Stimulated activated CD8-positive, alpha-beta memory T cell treated with anti-CD3 and anti-CD28 coated beads, Interleukin-2, amount 100 ng/mL, for 1 hour (primary cell): ENCODE measurements at places on chromosomes 7 and 10.

GRCh38 chr10:88347022-88347421 is 236.1 kb downstream of the RNLS start:
- DNase-seq, result no peak

DNA sequence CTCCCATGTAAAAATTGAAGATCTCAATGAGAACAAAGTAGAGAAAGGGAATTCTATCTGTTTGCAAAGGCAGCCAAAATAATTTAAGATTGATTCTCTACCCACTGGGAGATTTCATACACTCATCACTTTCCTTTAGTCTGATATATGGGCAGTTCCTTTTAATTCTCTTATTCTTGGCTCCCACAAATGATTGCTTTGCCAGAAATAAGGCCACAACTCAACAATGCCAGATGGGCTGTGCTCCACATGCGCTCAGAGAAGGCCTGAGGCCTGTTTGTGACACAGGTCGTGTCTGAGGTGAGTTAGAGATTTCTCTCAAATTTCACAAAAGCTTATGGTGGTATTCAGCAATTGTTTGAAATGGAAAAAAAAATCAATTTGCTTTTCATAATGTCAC is 501.9 kb upstream of the SEMA3D start:
- no peak for DNase-seq

GRCh38 chr7:114789871-114790311 is 132.0 kb upstream of the MDFIC start:
- DNase-seq, result no peak

GRCh38 chr10:78847485-78847884 is 221.3 kb upstream of the ZMIZ1 start:
- DNase-seq, result no peak

GRCh38 chr10:74174521-74174920 is 23.5 kb downstream of the ADK start:
- no peak for DNase-seq

- no peak for DNase-seq
Measured at GRCh38 chr10:8056378-8056777, 1.9 kb downstream of the GATA3 start.

DNA sequence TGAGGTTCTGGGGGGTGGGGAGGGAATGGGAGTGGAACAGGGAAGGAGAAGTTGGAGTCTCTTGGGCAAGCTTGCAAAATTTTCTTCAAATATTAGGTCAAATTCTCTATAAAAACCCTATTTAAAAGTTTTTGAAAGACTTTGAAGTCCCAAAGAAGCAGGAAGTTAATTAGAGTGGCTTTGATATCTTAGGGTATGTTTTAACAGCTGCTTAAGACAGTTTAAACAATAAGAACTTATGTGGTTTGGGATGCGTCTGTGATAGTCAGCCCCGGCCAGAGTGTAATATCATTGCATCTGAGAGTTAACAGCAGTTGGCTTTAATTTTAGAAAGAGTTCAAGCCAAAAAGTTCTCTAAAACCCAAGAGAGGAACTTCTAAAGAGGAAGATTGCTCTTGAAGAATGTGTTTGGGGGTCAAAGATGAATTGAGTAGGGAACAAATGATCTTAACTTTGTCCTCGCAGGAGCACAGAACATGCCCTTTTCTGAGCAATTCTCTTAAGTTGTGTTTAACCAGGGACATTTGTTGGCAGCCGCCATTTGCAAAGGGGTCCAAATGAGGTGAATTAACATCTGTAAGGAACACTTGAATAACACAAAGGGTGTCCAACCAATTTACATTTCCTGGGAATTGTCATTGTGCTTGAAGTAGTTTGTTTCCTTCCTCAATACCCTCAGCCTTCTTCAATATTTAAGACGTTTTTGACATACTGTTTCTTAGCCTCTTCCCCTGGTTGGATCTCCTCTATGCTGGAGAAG is 182.4 kb downstream of the PTEN start:
- no peak for DNase-seq

DNA sequence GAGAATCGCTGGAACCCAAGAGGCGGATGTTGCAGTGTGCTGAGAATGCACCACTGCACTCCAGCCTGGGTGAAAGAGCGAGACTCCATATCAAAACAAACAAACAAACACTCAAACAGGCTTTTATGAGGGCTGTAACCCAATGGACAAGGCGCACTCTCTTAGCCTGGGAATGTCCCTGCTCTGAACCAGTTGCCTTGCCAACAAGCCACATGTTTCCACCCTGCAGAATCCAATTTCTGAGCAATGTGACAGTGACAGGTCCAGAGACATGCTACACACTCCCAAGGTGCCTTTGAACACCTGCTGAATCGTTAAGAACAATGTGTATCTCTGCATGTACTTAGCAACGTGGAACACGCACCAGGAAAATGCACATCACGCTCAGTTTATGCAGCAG is 186.8 kb upstream of the AUTS2 start:
- DNase-seq, result no peak

DNA sequence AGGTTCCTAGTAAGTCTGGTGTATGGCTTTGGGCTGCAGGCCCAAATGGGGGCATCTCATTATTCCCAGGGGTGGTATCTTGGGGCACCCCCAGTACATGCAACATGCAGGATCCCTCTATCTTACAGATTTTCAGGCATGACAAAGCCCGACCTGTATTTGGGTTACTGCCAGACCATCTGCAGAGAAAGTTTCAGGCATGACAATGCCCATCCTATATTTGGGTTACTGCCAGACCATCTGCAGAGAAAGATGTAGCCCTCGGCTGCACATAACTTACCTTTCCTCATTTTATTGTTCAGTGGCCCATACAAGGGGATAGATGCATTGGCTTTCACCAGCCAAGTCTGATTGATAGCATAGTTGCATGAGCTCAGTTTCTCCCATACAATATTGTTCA is 112.2 kb upstream of the RAB18 start:
- DNase-seq, result no peak
